Stimulated activated CD8-positive, alpha-beta memory T cell treated with anti-CD3 and anti-CD28 coated beads, Interleukin-4, amount 100 ng/mL, for 1 hour (primary cell): ENCODE measurements at places on chromosomes 11 and 22.

DNA sequence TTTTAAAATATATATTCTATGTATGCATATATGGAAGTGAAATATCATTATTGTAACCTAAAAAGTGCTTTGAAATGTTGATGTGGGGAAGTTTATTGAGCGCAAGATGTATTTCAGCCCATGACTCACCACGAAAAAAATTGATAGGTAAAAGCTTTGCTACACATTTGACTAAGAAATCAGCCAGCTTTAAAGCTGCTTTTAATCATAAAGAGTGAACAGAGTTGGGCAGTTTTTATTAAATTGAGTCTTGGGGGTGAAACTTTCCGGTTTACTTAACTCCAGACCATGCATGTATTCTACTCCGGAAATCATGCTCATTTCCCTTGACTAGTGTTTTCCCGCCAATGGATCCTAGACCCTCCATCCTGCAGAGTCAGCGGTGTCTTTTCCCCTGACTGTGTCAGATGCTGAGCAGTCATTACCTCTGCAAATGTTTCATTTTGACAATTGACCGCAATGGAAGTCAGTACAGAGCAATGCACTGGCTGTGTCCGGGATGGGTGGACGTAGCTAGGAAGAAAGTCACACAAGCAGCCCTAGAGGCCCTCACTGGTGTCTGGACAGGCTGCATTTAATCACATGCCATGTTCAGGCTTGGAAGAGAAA, 47.2 kb upstream of the MPEG1 start:
- no peak for DNase-seq

DNA sequence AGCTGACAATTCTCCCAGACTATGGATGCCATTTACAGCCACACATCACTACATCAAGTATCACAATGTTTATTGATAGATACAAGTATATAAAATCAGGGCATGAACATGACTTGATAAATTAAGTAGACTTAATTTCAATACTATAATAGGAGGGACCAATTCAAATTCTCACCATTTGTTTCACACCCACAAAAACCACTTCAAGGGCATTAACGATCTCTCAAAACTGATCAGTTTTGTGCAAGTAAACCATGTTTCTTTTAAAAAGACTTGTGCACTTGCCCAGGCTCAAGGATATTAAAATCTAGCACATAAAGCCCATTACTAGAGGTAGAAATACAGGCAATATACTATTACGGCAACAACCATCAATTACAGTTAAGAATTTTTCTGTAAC, 11.7 kb downstream of the EIF4G2 start:
- no peak for DNase-seq

- no peak for DNase-seq
Observed at GRCh38 chr11:132200353-132200936, 830.0 kb downstream of the NTM start.

DNA sequence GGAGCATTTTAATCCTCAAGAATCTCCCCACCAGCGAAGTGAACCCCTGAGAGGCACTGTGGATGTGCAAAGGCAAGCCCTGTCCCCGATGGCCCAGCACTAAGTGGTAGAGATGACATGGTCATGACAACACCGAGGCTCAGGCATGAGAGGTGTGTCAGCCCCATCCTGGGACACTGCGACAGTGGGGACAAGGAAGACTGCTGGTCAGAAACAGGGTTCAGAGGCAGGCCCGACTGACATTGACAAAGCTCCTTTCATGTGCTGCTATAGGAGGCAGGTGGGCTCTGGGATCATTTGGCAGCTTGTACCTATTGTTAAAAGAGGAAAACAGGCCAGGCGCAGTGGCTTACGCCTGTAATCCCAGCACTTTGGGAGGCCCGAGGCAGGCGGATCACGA, 54.3 kb upstream of the MYEOV start:
- DNase-seq = no peak

DNA sequence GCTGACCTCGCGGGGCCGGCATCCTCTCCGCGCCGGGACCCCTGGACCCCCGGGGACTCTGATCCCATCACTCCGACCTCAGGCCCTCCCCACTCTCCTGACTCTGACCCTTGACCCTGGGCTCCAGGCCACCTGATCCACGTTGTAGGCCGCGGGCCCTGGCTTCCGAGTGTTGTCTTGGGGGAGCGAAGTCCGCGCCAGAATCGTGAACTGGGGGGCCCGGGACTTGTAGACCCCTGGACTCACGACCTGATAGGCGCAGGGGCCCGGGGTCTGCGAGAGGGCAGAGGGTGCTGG, 716 bp upstream of the TYMP start:
- no peak for DNase-seq

DNA sequence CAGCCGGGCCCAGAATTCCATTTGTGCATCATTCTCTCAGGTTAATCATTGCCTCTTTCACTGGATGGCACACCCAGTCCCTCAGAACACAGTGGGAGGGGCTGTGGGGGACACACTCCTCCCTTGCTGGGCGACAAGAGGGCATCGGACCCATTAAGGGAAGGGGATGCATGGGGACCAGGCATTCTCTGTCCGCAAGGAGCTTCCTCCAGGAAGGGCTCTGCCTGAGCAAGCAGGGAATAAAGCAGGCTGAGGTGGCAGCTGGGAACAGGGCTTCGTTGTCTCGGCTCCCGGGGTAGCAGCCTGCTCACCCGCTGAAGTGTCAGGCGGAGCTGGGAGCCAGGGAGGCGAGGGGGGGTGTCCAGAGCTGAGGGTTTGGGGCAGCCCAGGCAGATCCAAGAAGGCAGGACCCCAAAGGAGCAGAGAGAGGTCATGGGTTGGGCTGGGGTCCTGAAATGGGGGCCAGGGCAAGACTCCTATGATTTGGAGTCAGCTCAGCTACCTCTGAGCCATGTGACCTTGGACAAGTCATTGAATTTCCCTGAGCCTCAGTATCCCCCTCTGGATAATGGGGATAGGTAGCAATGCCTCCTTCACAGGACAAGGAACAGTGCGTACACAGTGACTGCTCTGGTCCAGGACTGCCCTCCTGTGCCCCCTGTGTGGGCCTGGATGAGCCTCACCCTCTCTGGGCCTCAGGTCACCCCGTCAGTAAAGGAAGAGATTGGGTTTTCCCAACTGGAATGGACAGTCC, 1.4 kb downstream of the GAL3ST1 start:
- DNase-seq = no peak

DNA sequence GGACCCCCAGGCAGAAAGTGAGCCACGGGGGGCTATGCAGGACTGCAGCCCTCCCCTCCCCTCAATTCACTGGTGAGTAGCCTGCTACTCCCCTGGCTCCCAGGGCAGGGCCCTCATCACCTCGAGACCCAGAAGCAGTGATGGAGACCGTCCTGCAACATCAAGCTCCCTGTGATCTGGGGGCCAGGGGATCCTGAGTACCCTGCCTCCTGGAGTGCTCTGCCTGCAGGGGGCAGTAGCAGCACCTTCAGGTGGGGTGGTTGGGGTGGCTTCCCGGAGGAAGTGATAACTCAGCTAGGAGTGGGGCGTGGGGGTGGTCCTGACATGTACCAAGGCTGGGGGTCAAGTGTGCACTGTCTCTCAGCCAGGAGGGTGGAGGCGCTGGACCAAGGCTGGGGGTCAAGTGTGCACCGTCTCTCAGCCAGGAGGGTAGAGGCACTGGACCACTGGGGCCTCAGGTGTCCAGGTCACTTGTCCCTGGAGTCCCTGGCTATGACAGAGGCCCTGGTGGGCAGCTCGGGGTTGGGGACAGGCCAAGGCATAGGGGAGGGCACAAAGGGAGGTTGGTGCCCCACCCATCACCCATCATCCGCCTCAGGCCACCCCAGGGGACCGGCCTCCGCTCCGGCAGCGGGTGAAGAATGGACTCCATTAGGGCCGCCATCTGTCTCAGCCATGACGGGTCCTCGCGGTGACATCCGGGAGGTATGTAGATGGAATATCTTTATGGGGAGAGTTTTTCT, 9.4 kb downstream of the RTN4R start:
- no peak for DNase-seq

DNA sequence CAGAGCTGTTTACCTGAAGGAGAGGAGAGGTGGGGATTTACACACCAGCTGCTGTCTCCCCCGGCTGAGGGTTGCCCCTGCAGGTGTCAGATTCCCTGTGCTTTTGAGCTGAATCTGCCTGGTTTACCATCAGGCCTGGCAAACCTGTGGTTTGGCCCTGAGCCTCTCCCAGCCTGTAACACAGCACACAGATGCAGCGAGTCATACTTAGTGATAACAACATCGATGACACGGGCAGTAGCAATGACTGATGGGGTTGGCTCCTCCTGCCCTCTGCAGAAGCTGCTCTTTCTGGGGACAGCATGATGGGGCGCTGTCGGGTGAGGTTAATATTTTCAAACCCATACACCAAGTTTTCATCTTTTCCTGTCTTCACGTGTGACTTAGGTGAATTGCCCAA, 380.0 kb upstream of the B3GAT1 start:
- DNase-seq = no peak

DNA sequence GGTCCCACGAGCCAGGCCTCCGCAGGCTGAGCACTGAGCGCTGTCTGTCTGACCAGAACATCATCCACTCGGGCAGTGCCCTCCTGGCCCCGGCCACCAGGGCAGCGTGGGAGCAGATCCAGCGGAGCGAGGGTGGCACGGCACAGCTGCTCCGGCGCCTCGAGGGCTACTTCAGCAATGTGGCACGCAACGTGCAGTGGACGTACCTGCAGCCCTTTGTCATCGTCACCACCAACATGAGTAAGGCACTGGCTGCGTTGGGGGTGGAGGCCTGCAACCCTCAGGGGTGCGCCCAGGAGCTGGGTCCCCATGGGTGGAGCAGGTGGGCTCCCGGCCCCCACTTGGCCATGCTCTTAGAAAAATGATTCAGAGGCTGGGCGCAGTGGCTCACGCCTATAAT, 49.7 kb upstream of the PRODH start:
- no peak for DNase-seq

DNA sequence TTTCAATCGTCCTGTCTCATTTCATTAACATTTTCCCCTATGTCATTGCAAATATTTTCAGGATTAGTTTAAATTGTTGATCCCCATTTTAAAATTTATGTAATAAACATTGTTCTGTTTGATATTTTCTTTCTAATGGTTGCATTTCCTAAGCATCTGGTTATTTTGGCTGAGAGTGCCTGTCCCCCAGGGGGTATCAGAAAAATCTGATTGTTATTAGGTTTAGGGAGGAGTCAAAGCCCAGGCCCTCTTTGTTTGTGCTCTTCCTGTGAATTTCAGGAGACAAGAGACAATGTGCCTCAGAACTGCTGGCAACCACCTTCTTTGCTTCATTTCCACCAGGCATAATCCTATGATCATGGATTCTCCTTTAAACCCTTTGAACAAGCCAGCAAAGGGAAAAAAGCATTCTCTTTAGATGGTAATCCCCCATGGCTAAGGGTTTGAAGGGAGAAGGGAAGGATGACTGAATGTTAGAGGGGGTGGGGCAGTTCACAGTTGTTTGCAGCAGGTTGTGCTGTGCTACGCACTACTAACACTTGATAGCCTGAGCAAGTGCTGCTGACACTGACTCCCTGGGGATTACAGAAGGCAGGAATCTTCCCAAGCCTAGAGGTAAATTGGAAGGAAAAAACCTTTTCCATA, 462.4 kb upstream of the LRRC4C start:
- no peak for DNase-seq

DNA sequence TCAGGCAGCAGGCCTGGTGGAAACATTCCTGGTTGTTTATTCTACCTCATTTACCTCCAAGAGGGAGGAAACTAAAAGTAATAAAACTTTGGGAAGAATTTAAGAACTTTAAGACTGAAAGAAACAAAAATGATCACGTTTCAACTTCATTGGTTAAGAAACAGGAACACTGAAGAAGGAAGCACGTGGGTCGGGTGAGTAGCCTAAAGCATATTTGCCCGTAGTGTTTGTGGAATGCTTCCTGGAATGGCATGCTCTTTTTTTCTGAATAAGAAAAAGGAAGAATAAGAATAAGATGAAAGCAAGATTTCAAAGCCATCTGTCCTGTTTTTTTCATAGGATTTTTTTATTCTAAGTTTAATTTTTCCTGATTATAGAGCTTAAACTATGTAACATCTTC, 83.1 kb downstream of the WNT11 start:
- no peak for DNase-seq

- DNase-seq = no peak
Observed at GRCh38 chr11:60825790-60826189, 16.1 kb upstream of the CCDC86 start.

- no peak for DNase-seq
Observed at GRCh38 chr11:75380716-75381420, 18.4 kb upstream of the RPS3 start.

GRCh38 chr11:84289381-84289906, 1003.3 kb upstream of the CCDC90B start:
- DNase-seq = no peak

- DNase-seq = no peak
Observed at GRCh38 chr22:37492428-37493344, 6.5 kb upstream of the MFNG start.

- DNase-seq = no peak
Observed at GRCh38 chr22:46797355-46797754, 34.9 kb downstream of the TBC1D22A start.

DNA sequence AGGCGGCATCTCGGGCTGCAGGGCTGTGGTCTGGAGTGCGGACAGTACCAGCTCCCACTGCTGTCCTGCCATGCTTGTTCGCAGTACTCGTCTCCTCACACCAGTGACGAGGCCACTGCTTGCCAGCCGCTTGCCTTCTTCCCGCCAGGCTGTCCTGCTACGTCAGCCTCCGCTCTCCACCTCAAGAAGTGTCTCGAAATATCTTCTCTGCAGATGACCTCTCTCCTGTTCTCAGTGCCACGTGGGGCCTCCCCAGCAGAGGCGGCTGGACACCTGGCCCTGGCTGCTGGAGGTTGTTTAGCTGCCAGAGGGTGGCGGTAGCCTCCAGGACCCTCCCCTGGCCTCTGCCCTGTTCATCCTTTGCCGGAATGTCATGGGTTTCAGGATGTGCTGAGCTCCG, 3.1 kb upstream of the CCDC188 start:
- no peak for DNase-seq

DNA sequence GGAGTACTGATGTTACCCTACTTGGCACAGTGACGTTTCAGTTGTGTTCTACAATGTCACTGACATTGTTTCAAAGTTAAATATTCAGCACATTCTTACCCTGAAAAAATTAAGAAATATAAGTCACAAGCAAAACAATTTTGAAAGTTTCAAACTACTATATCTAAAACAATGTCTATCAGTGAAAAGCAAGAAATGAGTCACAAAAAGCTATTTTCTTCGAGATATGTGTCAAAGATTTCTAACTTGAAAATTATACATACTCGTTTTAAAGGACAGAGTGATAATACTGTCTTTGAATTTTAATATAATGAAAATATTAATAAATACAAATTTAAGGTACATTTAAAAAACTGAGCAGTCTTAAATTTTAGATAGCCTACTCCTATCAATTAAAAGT, 42.9 kb downstream of the RDX start:
- no peak for DNase-seq
